ENCODE measurements at places on chromosomes 12 and 14.

DNA sequence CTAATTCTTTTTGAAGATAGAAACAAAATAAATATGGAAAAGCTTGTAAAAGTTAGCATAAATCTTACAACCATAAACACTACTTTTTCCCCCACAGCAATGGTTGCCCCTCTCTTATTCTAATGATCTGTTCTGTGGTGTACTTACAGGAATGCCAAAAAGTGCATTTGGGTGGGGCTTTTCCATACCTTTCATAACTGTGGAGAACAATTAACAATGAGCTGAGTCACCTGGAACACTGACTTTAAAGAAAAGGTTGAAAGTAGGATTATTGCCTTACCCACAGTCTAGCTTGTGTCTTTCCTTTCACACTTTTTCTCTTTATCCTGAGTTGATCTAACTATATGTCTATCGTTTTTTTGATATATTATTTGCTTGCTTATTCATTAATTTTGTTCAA lies 86.9 kb downstream of the TPH2 start:
- DNase-seq, result no peak

GRCh38 chr14:47044841-47045240 lies 393.3 kb upstream of the RPL10L start:
- no peak for DNase-seq

DNA sequence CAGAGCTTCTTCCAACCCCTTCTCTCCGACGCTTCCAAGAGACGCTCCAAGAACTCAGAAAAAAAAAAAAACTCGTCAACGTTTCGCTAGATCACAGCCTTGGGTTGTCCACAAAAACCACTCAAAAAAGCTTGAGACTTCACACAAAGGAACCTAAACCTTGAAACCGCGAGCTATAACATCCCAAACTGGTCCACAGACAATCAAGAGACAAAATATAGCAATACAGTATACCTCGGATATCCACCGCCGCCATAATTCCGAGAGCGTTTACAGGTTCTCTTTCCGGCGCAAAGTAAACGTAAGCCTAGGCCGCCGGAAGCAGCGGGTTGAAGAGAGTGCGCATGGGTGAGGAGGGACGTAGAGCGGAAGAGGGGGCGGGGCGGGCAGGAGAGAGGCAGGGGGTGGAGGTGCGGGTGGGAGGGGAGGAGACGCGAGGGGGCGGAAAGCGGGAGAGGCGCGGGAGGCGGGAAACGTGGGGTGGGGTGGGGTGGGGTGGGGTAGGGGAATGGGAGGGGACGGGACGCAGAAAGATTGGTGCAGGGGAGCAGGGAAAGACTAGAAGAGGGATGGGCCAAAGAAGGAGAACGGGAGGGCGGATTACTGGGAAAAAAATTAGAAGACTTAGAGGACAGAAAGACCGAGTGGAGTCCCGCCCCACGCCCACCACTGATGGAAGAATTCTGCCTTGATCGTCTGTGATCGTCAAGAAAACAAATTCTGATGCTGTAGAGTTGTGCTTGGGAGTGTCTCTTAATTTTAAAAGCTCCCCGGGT lies at the start of gene MED6:
Gene MED6 (minus strand): TSS at position 274 of the 776 bp plus-strand sequence. CDS start 18 bp downstream, at position 256.
- DNase-seq, result peak; percentile 91

- DNase-seq, result no peak
Observed at GRCh38 chr12:122067966-122068365, 10.6 kb upstream of the MLXIP start.

GRCh38 chr12:50641566-50641965 lies 122.3 kb upstream of the ATF1 start:
- no peak for DNase-seq

- peak; percentile 85 for DNase-seq
Observed at GRCh38 chr12:59085690-59086089, 165.4 kb upstream of the LRIG3 start.

DNA sequence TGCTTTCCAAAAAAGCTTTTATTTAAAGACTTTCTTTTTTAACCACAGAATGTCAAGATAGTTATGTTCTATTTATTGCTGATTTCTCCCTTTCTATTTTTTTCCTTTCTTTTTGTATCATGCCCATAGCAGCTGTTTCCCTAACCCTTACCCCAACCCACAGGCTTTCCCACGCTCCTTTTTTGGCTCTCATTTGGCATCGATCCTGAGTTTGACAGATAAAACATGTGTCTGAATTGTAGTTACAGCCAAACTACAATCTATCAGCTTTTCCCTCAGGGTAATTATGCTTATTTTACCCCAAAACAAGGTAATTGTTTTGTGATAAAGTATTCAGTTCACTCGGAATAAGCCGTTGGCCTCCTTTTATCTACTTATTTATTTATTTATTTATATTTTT lies 46.7 kb downstream of the PDE3A start:
- no peak for DNase-seq

DNA sequence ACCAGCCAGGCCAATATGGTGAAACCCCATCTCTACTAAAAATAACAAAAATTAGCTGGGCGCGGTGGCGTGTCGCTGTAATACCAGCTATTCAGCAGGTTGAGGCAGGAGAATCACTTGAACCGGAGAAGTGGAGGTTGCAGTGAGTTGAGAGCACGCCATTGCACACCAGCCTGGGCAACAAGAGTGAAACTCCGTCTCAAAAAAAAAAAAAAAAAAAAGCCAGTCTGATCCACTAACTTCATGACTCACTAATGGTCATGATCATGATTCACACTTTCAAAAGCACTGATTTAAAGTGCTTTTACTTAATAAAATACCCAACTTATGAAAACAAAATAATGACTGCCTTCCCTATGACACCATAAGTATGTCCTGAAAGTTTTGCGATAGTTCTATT lies 38.4 kb upstream of the CPM start:
- DNase-seq, result no peak

GRCh38 chr12:19482551-19483109 lies 43.3 kb downstream of the AEBP2 start:
- DNase-seq, result no peak

- no peak for DNase-seq
Observed at GRCh38 chr14:101780390-101780789, 18.9 kb downstream of the PPP2R5C start.

DNA sequence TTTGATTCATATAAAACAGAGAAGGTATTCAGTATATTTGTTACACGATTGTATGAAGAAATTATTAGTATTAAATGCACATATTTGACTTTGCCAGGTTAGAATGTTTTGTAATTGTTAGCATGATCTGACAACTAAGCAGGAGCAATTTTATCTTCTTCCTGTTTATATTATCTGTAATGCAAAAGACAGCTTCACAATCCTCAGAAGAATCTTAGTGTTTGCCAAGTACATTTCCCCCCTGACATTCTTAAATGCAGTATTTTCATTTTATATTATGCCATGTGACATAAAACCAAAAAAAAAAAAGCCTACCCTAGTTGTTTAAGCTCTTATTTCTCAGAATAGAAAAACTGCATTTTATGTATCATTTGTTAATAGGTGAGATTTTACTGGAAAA lies 469.4 kb downstream of the FOXG1 start:
- DNase-seq, result no peak

DNA sequence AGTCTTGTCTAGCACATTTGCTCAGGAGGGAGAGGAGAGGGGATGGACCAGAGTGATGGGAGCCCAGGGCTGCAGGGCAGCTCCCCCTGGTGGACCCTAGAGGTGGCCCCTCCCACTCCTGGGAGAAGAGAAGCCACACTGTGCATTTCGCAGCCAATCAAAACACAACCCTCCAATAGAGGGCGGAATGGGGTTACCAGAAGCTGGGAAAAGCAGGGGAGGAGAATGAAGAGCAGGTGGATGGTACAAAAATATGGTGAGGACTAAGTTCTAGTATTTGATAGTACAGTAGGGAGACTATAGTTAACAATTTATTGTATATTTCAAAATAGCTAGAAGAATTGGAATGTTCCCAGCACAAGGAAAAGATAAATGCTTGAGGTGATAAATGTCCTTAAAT lies 23.6 kb downstream of the VASH1 start:
- DNase-seq, result peak; percentile 32

DNA sequence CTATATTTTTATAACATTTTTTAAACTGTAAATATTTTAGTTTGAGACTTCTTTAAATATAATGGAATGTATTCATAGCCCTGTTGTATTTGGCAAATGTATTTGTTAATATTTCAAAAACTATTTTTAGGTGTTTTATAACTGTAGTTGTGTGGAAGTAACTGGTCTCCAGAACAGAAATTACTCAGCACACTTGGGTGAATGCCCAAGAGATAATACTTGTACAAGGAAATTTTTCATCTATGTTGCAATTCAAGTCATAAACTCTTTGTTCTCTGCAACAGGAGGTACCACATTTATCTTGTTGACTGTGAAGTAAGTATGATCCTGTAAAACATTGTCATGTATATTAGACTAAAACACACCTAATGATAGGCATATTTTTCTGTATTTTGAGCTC lies 72.8 kb downstream of the SLCO1B3 start:
- no peak for DNase-seq

GRCh38 chr14:37643701-37644100 lies 48.3 kb downstream of the TTC6 start:
- DNase-seq, result no peak

DNA sequence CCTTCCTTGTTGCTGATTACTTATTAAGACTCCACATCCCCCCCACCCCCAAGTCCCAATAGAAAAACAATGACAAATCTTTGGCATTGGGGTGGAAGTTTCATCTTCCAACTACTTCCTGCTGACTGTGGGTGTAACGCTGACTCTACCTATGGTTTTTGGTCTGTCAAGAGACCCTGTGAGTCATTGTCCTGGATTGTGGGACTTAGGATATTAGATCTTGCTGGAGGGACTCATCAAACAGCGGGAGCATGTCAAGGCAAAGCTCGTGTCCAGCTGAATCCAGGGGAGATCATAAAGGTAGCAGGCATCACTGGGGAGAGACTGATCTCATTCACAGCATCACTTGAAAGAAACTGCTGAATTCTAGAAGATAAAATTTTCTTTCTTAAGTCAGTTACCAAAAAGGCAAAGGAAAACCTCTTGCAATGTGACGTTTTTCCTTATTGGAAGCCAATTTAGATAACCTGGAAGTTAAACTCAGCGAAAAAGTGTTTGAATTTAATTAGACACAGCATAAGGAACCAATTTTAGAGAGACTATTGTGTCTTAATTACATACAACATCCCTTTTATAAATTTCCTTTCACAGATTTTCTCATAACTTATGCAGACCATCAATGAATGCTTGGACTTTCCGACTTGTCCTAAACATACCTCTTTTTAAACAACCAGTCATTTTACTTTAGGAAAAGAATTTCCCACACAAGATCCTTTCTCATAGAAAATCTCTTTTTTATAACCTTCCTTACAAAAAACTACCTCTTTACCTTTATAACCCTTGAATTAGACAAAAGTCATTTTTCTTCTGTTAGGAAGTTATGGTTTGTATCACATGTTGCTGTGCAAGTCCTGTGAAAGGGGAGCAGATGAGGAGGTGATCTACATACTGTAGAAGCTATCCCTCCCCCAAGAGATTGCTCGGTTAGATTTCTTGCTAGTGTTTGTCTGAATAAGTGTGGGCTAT lies 94.6 kb upstream of the SCAF11 start:
- DNase-seq, result no peak

DNA sequence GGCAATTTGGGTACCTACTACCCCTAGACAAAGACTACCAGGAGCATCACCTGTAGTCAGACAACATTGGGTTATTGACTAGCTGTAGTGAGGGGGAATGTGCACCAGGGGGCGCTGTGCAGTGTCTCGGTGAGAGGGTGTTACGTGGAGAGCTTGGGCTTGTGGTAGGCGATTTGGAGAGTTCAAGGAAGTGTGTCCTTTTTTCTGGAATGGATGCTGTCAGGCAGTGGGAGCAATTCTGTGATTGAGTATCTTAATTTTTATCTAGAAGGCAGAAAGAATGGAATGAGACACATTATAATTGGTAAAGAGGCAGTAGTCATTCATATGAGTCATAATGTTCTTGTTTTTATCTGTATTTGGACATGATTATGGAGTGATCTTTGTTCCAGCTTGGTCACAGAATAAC lies 187.7 kb downstream of the GALC start:
- DNase-seq, result peak; percentile 10

DNA sequence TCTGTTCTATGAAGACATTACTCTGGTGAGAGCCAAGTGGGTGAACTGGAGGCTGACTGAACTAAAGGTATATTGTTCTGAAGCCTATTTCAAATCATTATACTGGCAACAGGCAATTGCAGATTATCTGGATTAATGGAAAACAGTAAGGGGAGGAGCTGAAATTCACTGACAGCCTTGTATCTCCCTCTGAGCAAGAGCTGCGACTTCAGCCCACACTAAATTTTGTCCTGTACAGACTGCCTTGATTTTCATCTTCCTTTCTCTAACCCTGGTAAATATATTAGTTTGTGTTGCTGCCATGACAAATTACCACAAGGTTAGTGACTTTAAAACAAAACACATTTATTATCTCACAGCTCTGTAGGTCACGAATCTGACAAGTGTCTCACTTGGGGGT lies 231.1 kb downstream of the SLC2A13 start:
- no peak for DNase-seq

GRCh38 chr14:86243158-86243557 lies 713.2 kb downstream of the FLRT2 start:
- no peak for DNase-seq

DNA sequence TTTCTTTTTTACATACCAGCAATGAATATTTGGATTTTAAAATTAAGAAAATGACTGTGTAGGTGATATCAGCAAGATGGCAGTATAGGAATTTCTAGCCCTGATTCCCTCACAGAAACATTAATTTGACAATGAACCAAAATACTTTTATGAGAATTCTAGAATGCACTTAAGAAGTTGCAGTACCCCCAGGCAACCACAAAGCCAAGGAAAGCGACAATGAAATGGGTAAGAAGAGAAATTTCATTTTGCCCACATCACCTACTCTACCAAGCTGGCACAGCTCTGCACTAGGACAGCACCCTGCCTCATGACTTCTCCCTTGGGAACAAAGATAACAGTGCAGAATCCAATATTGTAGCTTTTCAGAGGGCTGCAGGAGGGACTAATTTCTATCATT lies 6.6 kb downstream of the OR9K2 start:
- DNase-seq, result no peak

GRCh38 chr14:92489394-92490238 lies 24.0 kb upstream of the RIN3 start:
- no peak for DNase-seq

- no peak for DNase-seq
Observed at GRCh38 chr14:102011631-102012030, 47.3 kb downstream of the DYNC1H1 start.

DNA sequence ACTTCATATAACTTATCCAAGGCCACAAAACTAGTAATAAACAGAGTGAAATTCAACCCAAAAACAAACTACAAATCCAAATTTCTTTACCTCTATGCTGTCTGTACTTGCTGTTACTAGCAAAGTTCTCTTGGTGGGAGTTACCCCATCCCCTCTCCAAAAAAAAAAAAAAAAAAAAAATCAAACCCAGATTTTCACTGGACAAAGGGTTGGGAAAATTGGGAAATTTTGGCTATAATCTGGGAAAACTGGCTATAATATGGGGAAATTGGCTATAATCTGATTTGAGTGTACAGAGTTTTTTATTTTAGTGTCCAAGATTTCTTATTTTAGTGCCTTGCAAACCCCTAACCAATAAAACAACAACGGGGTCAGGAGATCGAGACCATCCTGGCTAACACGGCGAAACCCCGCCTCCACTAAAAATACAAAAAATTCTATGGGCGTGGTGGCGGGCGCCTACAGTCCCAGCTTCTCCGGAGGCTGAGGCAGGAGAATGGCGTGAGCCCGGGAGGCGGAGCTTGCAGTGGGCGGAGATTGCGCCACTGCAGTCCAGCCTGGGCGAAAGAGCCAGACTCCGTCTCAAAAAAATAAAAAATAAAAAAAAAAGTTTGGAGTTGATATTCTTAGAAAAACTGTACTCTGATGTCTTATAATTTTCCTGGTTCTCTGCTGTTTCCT lies 148.4 kb downstream of the CHST11 start:
- DNase-seq, result no peak

GRCh38 chr14:92014040-92014439 lies 25.8 kb downstream of the TRIP11 start:
- DNase-seq, result no peak
